SW480 (cell line): ENCODE measurements at places on chromosomes 3 and 15.

- DNase-seq, result no peak
Observed at GRCh38 chr3:42905740-42906069, 237 bp upstream of the ZNF662 start.

GRCh38 chr3:37387462-37387861, 213.1 kb upstream of the LRRFIP2 start:
- DNase-seq, result no peak

GRCh38 chr3:190494907-190495306, 19.0 kb upstream of the IL1RAP start:
- DNase-seq, result no peak

- no peak for DNase-seq
Observed at GRCh38 chr3:126018545-126018944, 49.6 kb downstream of the ROPN1B start.

DNA sequence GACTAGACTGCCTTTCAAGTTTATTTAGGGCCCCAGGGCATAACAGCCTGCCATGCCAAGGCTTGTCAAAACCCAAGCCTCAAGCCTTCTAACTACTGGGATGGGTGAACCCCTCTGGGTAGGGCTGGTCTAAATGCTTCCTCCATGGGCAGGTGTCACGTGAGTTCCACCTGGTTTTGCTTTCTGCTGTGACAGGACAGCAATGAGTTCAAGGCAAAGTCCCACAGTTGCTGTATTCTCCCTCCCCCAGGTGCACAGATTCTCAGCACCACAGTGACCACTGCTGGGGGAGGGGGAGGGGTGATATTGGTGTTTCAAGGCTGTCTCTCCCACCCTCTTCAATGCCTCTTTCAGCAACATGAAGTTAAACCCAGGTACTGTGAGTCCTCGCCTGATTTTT, 46.9 kb upstream of the UBE2Q2 start:
- no peak for DNase-seq

DNA sequence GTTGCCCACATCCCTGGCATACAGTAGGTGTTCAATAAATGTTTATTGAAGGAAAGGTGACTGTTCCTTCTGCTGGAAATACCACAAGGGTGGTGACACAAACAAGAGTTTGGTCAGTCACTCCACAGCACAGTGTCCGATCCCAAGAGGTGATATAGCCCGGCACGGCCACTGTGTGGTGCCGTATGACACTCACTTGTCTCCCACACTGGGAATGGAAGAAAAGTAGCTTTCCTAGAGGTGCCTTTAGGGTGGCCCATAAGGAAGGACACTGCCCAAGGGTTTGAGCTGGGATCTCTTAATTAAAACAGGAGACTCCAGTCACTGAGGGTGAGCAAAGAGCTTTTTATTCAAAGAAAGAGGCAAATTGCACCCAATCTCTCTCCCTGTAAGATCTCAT, 40.5 kb downstream of the TGM4 start:
- DNase-seq, result peak; percentile 42

DNA sequence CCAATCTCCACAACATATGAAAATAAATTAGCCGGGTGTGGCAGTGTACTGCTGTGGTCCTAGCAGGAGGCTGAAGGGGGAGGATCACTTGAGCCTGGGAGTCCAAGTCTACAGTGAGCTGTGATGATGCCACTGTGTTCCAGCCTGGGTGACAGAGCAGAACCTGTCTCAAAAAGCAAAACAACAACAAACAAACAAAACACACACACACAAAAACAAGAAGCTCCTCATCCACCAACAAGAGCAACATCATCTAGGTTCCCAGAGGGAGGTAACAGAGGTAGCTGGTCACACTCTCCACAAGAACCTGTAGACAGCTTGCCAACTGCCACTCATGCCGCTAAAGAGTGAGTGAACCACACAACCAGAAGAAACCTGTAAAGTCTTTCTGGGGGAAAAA, 34.8 kb downstream of the PTPN9 start:
- no peak for DNase-seq

DNA sequence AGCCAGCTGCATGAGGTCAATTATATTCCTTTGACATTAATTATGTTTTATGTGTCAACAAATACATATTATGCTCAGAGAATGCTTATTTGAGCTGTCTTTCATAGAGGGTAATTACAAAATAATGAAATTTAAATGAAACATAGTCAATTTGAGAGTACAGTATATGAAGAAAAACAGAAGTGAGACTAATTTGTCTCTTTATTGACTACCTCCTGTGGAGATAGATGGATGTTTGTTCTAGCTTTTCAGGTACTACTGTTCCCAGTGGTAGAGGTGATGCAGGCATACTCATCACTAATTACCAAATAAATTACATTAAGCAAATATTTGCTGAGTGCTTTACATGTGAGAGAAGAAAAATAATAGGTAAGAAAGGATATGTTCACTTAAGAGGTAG, 1129.6 kb downstream of the OTOL1 start:
- no peak for DNase-seq

GRCh38 chr3:27914199-27914598, 192.1 kb upstream of the EOMES start:
- no peak for DNase-seq

DNA sequence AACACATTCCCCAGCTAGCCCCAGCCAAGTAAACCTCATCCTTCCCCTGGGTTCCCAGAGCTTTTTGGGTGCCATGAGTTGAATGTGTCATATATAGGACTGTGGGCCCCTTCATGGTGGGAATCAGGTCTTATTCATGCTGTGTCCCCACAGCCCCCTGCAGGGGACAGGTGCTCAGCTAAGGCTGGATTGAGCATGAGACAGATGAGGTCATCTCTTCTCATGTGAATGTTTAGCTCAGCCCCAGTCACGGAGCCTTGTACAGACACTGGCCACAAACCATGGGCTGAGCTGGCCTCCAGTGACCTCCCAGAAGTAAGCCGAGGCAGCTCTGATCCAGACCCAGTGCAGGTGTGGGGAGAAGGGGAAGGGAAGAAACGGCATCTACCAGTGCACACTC, 70.7 kb downstream of the C3orf70 start:
- no peak for DNase-seq

DNA sequence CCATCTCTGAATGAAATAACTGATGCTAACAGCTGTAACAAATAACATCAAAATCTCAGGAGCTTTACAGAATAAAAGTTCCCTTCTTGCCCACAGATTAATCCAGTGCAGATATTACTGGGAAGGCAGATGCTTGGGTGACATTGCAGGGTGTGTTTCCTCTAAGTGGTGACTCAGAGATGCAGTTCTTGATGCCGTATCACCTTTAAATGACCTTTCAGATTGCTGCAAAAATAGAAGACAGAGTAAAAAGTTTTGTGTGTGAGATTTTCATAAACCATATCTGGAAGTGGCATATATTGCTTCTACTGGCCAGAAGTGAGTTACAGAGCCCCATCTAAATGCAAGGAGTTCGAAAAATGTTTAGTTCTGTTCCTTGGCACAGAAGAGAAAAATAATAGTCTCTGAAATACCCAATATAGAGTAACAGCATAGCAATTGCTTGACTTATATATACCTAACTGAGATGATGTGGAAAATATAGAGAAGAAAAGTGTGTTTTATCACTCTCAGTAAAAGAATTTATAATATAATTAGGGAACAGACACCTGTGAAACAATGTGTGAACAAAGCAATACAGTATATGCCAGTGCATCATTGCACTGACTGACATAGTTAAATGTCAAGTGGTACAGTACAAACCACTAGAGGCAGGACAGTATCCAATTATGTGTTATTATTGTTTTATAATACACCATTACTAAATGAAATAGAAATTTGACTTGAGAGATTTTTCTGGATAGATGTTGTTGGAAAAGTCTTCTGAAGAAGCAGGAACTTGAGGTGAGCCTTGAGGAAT, 430.7 kb upstream of the CBLB start:
- no peak for DNase-seq

DNA sequence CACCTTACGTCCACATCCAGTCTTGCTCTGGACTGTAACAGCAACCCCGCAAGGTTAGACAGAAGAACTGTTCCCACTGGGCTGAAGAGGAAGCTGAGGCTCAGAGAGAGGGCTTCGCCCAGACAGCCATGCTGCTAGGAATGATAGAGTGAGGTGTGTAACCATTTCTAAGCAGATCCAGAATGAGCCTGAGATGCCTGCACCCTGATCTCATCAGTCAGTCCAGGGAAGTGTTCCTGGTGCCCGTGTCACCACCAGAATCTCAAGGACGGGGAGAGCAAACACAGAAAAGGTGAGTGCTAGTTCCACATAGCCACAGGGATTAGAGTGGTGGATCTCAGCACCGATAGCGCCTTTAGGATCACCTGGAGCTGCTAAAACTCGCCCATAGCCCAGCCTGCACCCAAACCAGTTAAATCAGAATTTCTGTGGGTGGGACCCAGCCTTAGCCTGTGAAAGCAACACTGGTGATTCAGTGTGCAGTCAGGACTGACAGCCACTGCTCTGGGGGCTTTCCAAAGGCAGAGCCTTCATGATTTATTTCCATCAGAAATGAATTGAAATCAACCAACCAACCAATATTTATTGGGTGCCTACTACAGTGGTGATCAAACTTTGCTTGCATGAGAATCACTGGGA, 12.3 kb downstream of the ISLR start:
- DNase-seq, result no peak

GRCh38 chr15:95293456-95294031, 1037.0 kb upstream of the NR2F2 start:
- DNase-seq, result no peak

- no peak for DNase-seq
Observed at GRCh38 chr15:49860101-49860500, 239.3 kb downstream of the DTWD1 start.

- DNase-seq, result no peak
Observed at GRCh38 chr15:64763021-64763420, 12.4 kb downstream of the RBPMS2 start.

DNA sequence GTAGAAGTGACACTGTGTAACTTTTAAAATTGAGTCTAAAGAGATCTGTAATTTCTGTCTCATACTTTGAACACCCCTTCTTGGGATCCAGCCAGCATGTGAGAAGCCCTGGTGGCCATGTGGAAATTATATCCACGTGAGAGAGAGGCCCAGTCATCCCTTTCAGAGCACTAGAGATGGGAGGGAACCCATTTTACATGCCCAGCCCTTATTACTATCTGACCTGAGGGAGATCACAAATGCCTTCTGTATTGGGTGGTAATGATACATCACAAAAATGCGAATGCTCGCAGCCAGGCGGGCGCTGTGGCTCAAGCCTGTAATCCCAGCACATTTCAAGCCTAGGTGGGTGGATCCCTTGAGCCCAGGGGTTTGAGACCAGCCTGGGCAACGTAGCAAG, 27.3 kb upstream of the TRAK1 start:
- no peak for DNase-seq
